GM23248 (cell line): ENCODE measurements at places on chromosomes 3 and 15. TPM values are rescaled to one million over a fixed set of nuclear protein-coding genes. Genes with fewer than 3 reads are reported as not detected.

DNA sequence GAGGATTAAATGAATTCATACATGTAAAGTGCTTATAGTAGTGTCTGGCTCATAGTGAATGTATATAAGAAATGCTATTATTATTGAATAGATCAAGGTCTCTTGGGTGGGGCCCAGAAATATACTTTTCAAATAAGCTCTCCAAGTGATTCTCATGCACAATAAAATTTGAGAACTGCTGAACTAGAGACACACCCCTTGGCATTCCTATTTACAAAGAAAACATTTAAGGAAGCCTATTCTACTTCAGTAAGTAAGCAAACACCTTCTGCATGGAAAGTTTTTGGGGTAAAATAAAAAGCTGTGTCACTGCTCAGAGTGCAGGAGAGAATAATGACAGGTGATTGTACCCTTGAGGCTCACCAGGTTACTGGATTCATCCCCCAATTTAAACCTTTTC, 75.2 kb downstream of the EOMES start:
- H3K27me3 ChIP-seq: no peaks in the 10 kb centered on the region
- DNase-seq: no peak
- no peak overlapping the region for H3K4me3 ChIP-seq
- no peak overlapping the region for H3K27ac ChIP-seq
- H3K36me3 ChIP-seq: no peaks in the 10 kb centered on the region

DNA sequence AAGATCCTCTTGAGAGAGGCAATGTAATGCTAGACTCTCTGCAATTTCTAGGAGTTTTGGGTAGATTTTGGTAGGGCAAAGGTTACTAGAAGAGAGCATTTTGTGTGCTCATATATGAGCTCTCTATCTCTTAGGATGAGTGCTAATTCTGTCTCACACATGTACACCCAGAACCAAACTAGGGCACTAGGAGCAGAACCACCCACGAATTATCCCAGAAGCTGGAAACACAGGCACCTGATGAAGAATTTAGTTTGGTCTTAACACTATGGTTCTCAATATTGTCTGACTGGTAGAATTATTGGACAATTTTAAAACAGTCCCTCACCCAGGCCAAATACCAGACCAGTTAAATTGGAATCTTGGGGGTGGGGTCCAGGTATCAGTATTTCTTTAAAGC, 94.8 kb downstream of the PRICKLE2 start:
- H3K27me3 ChIP-seq: no peaks in the 10 kb centered on the region
- no peak overlapping the region for H3K27ac ChIP-seq
- no peak overlapping the region for H3K4me3 ChIP-seq
- no peaks in the 10 kb centered on the region for H3K4me1 ChIP-seq
- 0 out of 2 replicates have a peak, but pooled peaks cover 8% of the 10 kb centered on the region for H3K36me3 ChIP-seq

GRCh38 chr3:99394831-99395778, 243.3 kb upstream of the COL8A1 start:
- H3K4me3 ChIP-seq: peak overlapping the region; percentile 32; the same call in 1 of the 2 replicates
- peak; percentile 85 for DNase-seq
- H3K27ac ChIP-seq: peak overlapping the region; percentile 76
- no peaks in the 10 kb centered on the region for H3K27me3 ChIP-seq

DNA sequence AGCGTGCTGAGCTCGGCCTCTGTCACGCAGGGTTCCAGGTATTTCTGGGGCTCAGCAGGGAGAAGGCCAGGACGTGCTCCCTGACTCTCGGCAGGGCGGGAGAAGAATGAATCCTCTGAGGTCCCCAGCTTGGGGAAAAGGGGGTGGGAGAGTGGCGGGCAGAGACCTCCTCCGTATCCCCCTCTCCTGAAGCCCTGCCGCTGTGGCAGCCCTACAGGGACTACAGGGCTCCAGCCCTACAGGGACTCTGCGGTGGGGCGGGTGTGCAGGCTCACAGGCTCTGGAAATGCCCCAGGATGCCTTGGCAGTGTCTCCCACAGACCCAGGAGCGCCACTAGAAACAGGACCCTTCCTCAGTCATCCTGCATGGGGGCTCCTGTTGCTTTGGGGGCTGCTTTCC, 46.2 kb downstream of the HMCES start:
- no peak overlapping the region for H3K27ac ChIP-seq
- no peaks in the 10 kb centered on the region for H3K27me3 ChIP-seq
- no peak for DNase-seq
- H3K36me3 ChIP-seq: no peaks in the 10 kb centered on the region

GRCh38 chr3:78917536-78917935, 850.3 kb downstream of the ROBO1 start:
- no peak overlapping the region for H3K4me3 ChIP-seq
- H3K27me3 ChIP-seq: no peaks in the 10 kb centered on the region
- DNase-seq: no peak
- H3K36me3 ChIP-seq: no peaks in the 10 kb centered on the region
- peaks cover 21% of the 10 kb centered on the region for H3K4me1 ChIP-seq

GRCh38 chr15:68201879-68202261, 3.3 kb downstream of the CALML4 start:
- H3K27ac ChIP-seq: no peak overlapping the region
- no peak overlapping the region for H3K4me3 ChIP-seq
- no peaks in the 10 kb centered on the region for H3K27me3 ChIP-seq
- H3K36me3 ChIP-seq: no peaks in the 10 kb centered on the region

GRCh38 chr3:71186801-71187200, 396.7 kb downstream of the FOXP1 start:
- H3K4me3 ChIP-seq: no peak overlapping the region
- no peak for DNase-seq
- no peaks in the 10 kb centered on the region; the same call in 1 of the 2 replicates for H3K4me1 ChIP-seq
- H3K27ac ChIP-seq: no peak overlapping the region
- H3K27me3 ChIP-seq: no peaks in the 10 kb centered on the region

DNA sequence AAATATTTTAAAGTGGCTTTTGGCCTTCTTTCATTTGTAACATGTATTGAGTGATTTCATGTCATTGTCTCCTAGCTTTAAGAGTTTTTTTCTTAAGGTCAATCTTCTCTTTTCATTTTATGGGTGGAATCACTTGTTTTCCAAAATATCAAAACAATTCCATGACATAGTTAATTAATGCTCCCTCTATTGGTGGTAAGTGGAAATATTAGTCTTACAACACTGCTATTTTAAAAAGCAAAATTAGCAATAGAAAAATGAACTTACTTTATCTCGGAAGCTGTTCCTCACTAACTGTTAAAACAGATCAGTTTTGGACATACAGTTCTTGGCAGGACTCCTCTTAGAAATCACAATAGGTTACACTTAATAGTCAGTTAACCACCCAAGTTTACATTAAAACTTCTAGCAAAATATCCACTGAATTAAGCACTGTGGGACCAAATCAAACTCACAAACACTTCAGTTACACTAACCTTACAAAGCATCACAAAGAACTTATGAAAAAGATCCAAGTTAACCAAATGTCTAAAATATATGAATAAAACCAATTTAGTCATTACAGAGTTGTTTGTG, 42.4 kb downstream of the TIGIT start:
- DNase-seq: peak; percentile 31
- no peaks in the 10 kb centered on the region for H3K27me3 ChIP-seq
- H3K4me3 ChIP-seq: no peak overlapping the region
- H3K27ac ChIP-seq: no peak overlapping the region
- H3K4me1 ChIP-seq: no peaks in the 10 kb centered on the region
- no peaks in the 10 kb centered on the region for H3K36me3 ChIP-seq

DNA sequence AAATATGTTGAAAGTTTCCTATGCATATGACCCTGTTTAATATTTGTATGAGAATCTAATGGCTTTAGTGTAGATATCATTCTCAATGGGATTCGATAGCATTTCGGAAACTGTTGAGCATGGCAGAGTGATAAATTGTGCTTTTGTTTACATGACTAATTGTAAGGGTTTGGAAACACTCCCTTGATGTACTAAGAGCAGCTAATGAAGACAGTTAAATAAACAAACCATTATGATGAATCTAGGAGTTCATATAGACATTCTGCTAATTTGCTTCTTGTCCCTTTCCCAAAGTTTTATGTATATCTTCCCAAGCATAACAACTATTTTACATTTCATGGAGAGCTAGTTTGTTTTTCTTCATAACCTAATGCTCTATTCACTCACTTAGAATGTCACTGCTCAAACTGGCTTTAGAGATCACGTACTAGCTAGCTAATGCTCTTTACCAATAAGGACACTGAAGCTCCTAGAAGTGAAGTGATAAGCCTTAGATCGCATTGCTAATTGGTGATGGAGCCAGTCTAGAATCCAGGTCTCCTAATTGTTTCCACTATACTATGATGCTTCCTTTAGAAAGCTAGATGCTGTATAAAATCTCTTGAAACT, 140.8 kb downstream of the TP63 start:
- H3K27me3 ChIP-seq: no peaks in the 10 kb centered on the region
- H3K36me3 ChIP-seq: no peaks in the 10 kb centered on the region
- peaks cover 23% of the 10 kb centered on the region for H3K4me1 ChIP-seq
- DNase-seq: no peak

DNA sequence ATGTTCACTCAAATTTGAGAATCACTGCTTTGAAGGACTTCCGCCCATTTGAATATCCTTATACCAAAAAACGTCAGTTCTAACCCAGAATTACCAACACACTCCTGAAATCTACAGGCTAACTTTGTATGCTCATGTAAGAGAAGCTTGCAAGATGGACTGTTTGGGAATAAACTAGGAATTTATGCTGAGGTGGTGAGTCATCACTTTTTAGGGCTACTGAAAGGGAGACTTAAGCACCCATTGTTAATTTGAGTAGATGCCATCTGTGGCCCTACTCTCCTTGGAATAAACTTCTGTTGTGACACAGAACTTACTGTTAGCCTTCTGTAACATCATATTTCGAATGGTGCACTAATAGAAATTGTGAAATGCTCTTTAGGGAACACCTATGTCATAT, 74.6 kb downstream of the FGF12 start:
- no peak for DNase-seq
- no peak overlapping the region for H3K27ac ChIP-seq
- no peaks in the 10 kb centered on the region for H3K4me1 ChIP-seq
- no peaks in the 10 kb centered on the region for H3K27me3 ChIP-seq

The PLSCR2 gene
- polyA plus RNA-seq: not detected in 2 replicates

The RLBP1 gene
- polyA plus RNA-seq: not detected in 2 replicates

The RPP25 gene
- polyA plus RNA-seq: 3.4 and 3.6 TPM in 2 replicates
